Amygdala (tissue), 56 donors: ENCODE measurements at places on chromosomes 3 and 15.
A peak's percentile ranks its signal among the peaks of the same experiment; 100 is the strongest.

DNA sequence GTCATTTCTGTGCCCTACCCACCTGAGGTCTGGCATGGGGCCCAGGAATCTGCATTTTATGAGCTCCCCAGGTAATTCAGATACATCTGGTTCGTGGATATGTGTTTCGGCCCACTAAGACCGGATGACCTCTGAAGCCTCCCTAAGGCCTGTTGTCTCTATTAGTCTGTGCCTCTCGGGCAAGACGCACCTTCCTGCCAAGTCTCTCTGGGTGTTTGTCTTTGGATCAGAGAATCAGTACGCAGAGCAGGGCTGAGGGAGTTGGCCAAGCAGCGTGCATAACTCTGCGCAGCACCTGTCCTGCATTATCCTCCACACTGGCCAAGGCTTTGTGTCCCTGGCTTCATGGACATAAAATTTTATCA is 181.0 kb downstream of the THSD4 start:
- no peak for DNase-seq

DNA sequence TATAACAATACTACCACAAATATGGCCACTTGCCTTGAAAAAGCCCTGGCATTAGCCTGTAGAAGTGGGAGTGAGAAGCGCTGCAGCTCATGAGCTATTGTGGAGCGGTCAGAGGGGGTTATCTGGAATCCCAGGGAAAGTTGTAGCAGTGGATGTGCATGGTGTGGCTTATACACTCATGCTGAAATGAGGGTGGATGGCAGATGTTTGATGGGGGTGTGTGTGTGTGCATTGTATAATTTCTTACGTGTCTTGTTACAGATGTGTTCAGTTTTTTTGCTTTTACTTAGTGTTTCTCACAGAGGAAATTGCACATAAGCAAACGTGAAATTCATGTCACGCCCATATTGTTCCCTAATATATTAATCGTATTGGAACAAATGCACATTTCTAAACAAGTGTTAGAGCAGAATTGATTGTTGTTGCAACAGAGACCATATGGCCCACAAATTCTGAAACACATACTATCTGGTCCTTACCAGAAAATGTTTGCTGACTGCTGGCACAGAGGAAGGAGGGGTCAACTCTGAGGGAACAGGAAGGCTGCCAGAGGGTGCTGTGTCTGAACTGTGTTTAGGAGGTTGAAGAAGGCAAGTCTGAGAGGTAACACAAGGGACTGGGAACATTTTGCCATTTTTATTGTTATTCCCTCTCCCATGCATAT is 200.0 kb upstream of the CFAP20DC start:
- no peak for DNase-seq

GRCh38 chr3:143806038-143806437 is 42.2 kb downstream of the SLC9A9 start:
- no peak for DNase-seq

DNA sequence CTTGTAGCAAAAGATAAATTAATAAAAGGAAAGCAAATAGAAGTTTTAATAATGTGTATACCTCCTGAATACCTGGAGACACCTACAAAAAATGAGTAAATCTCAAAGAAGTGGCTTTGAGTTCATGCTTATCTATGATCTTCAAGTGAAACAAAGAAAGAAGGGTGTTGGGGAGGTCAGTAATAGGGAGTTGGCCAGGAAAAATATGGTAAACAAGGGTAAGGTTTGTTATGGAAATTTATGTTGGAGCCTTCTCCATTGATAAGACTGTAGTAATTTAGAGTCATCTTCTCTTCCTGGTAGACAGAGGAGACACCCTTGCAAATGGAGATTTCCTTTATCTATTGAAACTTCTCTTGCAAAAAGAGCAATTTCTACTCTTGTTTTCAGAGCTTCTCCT is 6.6 kb upstream of the CCR8 start:
- DNase-seq: no peak

- no peak for DNase-seq
Observed at GRCh38 chr3:139480585-139480984, 4.3 kb upstream of the RBP2 start.

- no peak for DNase-seq
Observed at GRCh38 chr15:78192826-78193594, 41.4 kb downstream of the ACSBG1 start.

DNA sequence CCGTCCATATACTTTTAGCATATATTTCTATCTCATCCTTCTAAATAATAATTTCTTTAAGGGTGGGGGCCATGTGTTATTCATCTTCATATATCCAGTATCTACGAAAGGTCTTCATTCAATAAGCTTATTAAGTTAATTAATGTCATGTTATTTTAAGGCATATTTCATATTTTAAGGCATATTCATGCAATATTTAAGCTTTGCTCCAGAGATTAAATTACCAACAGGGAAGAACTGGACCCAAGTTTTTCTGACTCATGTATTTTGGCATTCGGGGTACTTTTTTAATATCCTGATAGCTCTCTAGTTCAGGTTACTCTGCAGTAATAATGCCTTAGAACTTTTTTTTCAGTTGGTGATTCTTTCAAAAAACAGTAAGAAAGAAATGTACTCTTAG is 27.4 kb downstream of the PHC3 start:
- DNase-seq: no peak

DNA sequence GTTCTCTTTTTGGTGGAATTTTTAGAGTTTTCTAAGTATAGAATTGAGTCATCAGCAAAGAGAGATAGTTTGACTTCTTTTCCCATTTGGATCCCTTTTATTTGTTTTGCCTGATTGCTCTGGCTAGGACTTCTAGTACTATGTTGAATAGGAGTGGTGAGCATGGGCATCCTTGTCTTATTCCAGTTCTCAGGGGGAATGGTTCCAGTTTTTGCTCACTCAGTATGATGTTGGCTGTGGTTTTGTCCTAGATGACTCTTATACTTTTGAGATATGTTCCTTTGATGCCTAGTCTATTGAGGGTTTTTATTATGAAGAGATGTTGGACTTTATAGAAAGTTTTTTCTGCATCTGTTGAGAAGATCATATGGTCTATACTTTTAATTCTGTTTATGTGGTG is 72.5 kb downstream of the TNFAIP8L3 start:
- DNase-seq: no peak

- DNase-seq: no peak
Observed at GRCh38 chr3:100463002-100463401, 29.4 kb upstream of the TMEM45A start.

DNA sequence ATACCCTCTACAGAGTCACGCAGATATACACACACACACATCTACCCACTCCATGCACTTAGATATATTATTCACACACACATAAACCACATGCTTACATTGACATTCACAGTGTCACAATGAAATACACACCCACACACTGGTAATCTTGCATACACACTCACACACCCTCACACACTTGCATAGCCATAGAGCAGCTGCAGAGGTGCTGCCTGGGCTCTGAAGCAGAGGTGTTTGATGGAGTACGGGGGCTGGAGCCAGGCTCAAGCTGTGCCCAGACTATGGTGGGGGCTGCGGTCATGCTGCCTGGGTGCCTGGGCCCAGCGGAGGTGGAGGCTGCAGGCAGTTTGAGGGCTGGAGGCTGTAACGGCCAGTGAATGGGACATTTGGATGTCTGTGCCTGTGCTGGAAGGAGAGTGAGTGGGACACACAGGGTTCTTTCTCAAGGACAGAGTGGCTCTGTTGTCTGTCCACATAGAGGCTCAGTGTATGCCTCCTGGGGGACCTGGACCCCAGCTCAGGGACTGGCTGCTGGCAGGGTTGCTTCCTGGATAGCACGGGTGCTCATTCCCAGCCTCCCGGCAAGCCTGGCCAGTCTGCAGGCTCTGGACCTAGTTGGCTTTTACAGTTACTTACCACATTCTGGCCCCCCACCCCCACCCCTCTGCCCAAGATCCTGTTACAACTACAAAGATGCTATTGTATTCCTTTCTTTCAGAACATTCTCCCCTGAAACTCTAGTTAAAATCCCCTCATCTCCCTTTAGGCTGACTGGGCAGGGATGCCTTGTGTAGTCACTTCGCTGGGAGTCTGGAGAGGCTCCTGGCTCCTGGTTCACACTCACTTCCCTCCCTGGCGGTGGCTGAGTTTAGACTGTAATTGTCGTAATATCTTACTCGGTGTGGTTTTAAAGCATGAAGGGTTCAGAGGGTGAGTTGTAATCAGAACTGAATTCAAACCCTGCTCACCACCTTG is 12.5 kb downstream of the GASK1A start:
- peak; percentile 59 for DNase-seq

DNA sequence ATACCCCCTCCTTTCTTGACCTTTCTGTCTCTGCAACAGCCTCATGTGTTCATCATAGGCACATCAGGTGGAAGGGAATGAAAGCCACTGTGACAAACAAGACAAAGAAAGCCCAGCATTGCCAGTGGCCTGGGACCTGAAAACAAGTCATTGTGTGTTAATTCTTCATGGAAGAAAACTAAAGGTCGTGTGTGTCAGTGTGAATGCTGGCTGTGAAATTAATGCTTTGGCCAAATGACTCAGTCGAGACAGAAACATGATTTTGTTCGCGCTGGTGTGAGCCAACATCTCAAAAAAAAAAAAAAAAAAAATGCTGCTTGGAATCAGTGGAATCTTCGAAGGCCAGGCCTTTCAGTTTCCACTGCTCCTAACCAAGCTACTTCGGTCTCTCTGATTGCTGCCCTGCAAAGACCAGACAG is 386.5 kb upstream of the PROK2 start:
- peak; percentile 33 for DNase-seq

DNA sequence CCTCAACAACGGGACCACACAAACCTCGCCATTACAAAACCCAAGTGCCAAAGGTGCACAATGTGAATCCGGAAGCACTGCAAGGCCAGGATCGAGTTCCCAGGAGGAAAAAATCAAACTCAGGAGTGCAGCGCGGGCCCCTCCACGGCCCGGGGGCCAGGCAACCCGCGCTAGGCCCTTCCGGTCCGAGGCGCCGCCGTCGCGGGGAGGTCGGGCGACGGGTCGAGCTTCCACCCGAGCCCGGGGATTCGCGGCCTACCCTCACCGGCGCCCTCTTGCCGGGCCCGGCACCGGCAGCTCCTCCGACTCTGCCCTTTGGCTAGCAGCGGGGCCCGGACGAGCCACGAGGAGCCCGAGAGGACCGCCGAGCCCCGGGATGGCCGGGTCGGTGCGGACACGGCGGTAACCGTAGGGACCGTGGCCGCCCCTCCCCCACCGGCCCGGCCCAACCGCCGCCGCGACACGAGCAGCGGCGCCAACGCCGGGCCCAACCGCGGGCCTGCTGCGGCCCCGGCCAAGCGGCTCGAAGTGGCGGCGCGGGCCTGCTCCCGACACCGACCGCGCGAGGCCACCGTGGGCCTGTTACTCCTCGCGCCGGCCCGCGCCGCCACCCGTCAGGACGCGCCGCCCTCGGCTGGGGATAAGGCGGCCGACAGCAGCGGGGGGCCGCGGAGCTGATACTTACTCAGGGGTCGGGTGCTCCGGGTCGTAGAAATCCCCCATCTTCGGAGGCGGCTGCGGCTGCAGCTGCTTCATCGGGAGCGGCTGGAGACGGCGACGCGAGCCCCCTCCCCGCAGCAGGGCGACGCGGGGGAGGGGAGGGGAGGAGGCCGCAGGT is 525 bp downstream of the SETD2 start:
- DNase-seq: peak; percentile 71

DNA sequence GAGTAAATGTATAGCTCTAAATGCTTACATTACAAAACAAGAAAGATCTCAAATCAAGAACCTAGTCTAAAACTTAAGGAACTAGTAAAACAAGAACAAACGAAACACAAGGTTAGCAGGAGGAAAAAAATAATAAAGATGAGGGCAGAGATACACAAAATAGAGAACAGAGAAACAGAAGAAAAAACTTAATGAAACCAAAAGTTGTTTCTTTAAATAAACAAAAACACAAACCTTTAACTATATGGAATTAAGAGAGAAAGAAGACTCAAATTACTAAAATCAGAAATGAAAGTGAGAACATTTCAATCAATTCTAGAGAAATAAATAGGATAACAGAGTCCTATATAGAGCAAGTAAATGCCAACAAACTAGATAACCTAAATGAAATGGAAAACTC is 59.6 kb downstream of the DLG1 start:
- DNase-seq: no peak

- DNase-seq: no peak
Observed at GRCh38 chr3:24167429-24167828, 222.3 kb downstream of the NR1D2 start.

DNA sequence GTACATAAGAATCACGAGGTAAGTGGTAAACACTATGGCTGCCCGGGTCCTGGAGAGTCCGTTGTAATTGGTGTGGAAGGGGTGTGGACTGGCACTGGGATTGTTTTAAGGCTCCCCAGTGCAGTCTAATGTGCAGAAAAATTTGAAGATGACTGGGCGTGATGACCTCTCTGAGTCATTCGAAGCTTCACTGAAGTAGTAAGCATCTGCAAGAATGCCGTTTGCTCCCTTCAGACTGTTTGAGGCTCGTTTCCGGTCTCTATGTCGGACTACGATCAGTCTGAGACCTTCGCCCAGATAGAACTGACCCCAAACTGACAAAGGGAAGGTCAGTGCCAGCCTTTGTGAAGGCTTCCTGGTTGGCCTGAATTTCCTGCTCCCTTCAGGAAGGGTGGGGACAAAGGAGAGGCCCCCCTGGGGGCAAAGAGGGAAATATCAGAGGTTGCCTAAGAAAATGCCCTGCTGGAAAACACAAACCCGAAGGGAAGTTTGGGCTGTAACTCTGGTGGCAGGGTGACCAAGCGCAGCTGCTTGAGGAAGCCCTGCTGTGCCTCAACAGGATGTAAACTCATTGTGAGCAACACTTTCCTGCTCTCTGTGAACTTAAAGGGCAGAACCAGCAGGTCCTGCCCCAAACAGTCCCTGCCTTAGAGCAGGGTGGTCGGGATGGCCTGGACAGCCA is 34.6 kb downstream of the BTD start:
- no peak for DNase-seq

DNA sequence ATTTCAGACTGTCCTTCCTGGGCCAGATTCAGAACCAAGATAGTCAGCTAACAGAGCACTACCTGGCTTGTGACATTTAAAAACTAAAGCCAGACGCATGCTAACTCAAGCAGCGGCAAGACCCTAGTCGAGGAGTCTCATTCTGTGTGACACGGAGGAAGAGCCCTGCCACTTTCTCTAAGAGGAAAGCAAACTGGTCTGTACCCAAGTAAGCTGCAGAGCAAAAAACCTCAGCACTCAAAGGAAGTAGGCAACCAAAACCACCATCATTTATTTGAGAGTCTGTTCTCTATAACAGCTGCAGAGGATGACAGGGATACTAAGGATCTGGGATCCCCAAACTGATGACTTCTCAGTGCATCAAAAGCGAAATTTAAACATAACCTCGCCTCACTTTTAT is 152.1 kb downstream of the OSBPL10 start:
- DNase-seq: no peak

DNA sequence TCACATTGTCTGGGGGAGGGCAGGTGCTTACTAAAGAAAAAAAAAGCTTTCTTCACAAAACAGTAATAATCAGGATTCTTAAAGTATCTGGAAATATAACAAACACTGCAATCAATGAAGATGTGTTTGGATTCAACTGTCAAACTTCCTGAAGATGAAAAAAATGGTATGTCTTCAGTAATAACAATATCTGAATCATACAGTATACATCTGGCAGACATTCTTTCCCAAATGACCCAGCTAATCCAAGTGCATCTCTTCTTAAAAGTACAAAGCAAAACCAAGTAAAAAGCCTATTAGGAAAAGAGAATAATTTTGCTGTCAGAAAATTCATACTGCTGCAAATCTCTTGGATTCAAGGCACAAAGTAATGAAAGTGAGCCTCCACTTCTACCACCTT is 145.0 kb upstream of the MCTP2 start:
- no peak for DNase-seq

GRCh38 chr15:35481992-35482391 is 64.0 kb downstream of the DPH6 start:
- no peak for DNase-seq

GRCh38 chr3:85539232-85539631 is 580.4 kb downstream of the CADM2 start:
- no peak for DNase-seq
